T-helper 9 cell (primary cell): ENCODE measurements at places on chromosomes 4 and X.

- no peak for DNase-seq
These were observed 224.4 kb upstream of the GPC4 start for GRCh38 chrX:133639726-133640125.

GRCh38 chrX:18956303-18957032 lies 27.4 kb downstream of the PHKA2 start:
- no peak for DNase-seq

DNA sequence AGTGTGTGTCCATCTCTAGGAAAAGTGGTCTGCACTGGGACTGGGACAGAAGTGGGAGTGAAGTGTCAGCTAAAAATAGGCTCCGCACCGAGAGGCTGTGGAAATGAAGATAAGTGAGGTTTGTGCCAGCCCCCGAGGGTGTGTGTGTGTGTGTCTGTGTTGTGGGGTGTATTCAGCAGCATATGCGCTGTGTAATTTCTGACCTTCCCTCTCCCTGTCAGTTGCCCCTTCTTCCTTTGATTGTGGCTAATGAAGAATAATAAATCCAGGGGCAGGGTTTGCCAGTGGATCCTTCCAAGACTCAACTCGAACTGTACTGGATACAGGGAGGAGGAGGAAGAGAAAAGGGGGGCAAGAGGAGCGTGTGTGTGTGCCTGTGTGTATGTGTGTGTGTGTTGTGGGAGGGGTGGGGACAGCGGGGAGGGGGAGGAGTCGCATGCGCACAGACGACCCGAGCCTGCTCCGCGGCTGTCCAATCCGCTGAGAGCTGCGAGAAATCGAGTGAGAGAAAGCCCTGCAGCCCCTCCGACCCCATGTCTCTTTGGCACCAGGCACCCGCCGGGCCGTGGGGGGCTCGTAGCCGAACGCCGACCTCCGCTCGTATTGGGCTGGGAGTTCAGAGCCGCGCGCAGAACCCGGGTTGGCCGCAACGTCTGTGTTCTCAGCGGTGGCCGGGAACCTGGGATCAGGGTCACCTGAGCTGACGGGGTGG lies 916 bp upstream of the POU4F2 start:
- no peak for DNase-seq

DNA sequence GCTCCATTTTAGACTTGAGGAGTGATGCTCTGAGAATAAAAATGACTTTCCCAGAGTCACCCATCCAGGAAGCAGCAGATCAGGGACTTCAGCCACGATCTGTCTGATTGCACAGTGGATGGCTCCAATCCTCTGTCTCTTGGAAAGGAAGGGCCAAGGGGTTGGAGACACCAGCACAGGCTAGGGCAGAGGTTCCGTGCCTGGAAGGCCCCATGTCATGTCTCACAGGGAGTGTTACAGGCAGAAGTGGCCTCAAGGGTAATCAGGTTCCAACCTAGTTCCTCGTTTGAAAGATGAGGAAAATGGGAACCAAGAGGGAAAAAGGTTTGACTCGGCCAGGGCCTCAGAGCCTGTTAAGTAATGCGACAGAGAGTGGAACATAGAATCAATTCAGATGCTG lies 160.0 kb downstream of the EFNB1 start:
- no peak for DNase-seq

DNA sequence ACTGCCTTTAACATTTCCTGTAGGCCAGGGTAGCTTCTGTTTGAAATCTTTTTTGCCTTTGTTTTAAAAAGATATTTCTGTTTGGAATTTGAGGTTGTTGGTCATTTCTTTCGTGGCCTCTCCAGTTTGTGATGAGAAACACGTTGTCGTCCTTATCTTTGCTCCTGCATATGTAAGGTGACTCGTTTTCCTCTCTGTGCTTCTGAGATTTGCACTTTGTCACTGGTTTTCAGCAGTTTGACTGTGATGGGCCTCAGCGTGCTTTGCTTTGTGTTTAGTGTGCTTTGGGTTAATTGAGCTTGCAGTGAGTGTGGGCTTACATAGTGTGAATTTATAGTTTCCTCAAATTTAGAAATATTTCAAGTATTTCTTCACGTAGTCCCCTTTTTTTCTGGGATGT lies 81.5 kb downstream of the FAM193A start:
- DNase-seq, result no peak

DNA sequence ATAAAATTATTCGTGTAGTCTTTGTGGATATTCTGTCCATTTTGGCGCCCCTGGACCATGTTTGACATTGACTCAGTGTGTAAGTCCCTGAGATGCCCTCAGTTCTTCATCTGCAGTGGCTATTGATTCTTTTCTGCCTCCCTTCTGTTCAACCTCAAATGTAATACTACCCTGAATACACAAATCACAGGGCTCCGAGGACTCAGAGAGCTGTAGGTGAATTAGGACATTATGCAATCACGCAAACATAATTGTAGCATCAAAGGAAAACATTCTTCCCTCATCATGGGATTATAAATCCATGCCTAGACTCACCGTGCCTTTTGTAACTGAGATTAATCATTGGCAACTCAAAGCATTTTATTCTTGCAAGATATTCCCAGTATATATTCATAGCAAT lies 161.4 kb upstream of the PACRGL start:
- no peak for DNase-seq

GRCh38 chr4:27020603-27021002 lies 160.0 kb downstream of the STIM2 start:
- DNase-seq, result no peak

- peak; percentile 47 for DNase-seq
These were observed 27.3 kb upstream of the JADE1 start for GRCh38 chr4:128782076-128782715.
